ENCODE measurements at places on chromosomes 7 and 10.

- DNase-seq, result no peak
Observed at GRCh38 chr7:43281268-43281667, 168.8 kb downstream of the HECW1 start.

DNA sequence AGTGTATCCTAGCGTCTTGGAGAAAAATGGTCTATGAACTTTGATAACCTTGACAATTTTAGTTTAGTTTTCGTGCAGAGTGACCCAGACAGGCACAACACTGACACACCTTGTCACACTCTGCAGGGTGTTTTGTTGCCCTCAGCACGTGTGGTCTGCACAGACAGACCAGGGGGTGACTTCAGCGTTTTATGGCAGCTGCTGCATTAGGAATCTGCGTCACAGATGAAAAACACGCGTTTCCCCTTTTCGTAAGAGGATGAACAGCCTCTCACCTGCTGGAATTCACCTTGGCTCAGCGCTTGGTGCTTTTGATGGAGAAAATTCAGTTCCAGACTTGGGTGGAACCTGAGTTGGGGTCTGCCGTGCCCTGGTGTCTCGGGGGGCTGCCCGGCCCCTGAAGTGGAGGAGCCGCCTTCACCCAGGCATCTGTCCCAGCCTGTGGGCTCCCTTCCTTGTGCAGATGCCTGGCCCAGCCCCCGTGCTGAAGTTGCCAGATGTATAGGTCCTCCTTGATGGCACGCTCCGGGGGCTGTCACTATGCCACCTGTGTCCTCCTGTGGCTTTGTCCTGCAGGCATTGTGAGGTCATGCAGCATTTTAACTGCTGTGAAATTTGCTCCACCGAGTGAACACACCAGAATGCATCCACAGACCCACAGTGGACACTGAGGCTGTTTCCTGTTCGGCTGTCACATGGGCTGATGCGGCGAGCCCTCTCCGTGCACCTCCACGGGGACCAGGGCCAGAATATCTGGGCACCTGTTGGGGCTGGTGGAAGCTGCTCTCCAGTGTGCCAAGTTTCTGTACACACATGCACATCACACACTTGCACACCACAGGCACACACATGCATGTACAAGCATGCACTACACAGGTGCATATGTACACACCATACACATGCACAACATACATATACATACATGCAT is 18.3 kb downstream of the INPP5A start:
- no peak for DNase-seq

DNA sequence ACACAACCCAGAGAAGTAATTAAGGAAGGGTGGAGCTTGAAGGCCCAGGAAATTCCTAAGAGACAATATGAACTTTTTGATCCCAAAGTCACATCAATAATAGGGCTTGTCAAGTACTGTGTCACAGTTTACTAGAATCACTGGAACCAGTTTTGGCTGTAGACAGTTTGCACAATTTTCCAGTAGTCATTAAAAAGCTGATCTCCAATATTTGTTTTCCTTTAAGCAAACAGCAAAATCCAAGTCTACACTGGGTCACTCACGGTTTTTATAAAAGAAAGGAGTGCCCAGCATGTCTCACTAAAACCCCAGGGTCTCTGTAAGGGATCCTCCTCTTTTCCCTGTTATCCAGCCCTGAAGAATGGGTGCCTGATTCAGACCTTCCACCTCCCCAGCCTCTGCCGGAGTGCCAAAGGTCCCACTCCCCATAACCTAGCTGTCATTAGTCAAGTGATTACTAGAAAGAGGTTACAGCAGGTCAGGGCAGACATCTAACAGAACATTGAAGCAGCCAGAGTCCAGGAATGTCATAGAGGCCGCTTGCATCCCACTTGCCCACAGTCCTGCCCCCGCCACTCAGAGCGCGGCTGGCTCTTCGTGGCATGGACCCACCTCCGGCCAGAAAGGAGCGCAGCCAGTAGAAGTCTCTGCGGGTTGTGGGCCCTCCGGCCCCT is 552 bp downstream of the SLC25A16 start:
- DNase-seq, result no peak

GRCh38 chr10:37704566-37704965 is 152.8 kb downstream of the ZNF248 start:
- no peak for DNase-seq

- DNase-seq, result no peak
Observed at GRCh38 chr7:102049765-102050164, 232.3 kb downstream of the CUX1 start.

GRCh38 chr10:123858907-123859652 is 32.5 kb downstream of the CPXM2 start:
- no peak for DNase-seq
